ENCODE measurements at places on chromosomes 2 and 18.

DNA sequence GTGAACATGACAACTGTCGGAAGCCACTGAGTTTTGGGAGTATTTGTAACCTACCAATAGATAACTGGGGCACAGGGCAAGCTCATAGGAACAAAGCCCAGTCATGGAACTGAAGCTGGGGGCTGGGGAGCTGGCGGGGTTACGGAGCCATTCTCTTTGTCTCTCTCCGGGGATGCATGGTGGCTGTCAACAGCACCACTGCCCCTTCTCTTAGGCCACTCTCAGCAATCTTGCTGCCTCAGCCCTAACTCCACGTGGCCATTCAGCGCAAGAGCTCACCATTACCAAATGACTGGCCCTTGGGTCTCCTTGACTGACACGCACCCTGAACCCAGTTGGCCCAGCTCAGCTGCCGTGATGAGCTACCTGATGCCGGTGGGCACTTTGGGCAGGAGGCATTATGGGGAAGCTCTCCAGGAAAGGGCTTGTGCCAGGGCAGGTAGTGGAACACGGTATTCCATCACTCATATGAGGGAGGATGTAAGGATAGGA, 33.6 kb upstream of the ODC1 start:
- no peak for DNase-seq

DNA sequence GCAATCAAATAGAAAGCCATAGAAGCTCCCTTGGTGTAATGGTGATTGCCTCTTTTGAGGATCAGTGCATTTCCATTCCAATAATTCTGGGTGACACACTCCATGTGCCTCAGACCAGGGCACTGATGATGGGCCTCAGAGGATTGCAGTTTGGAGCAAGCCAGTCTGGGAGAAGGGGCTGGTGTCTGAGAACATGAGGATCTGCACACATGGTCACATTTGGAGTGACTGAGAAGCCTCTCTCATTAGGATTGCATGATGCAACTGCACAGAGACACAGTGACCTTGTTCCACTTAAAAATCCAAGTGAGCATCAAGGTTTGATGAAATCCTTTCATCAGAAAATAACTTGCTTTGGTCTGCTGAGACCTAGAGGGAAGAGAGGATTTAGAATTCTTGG, 216.4 kb downstream of the ANKRD30B start:
- no peak for DNase-seq

DNA sequence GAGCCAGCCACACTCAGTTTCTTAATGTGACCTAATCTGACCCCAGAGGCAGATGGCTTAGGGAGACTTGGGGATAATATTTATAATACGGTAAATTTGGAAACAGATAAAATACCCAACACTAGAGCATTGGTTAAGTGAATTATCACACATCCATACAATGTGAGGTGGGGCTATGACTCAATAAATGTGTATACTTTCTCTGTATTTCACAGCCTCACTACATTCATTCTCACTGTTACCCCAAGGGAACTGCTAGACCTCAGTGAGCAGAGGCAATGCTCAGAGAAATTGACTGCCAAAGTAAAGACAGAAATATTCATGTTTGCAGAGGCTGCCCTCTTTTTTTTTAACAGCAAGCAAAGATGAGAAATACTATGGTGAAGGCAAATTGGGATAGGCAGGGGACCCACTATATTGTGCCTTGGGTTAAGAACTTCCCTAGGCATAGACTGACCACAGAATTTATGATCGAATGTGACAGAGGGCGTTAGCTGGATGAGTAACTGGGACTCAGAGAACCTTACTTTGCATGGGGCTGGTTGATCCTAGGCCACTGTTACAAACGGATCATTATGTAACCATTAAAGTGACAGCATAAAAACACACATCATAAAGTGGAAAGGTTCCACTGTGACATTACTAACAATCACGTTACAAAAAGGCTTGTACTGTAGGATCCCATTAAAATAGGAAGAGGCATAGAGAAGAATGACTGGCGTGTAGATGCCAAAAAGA, 246.0 kb upstream of the LYPD1 start:
- no peak for DNase-seq

DNA sequence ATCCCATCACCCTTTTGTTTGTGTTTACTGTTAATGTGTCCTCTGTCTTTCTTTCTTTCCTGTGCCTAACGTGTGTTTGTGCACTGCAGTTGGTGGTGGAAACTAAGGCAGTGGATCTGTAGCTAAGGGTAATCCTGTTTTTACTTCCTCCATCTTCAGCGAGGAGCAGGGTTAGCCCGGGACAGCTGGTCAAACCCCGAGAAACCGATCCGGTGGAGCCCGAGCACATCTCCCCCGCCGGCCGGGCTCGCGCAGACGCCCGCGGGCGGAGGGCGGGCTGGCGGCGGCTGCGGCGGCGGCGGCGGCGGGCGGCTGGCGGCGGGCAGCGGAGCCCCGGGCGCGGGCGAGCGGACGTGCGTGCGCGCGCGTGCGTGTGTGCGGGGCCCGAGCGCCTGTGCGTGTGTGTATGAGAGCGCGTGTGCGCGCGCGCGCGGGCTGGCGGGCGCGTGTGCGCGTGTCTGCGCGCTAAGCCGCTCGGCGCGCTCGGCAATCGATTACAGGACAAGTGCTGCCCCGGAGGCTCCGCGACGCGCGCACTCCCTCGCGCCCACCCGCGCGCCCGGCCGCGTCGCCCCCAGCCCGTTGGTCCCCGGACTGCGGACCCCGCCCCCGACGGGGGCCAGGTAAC, at the start of gene IKZF2:
IKZF2 (minus strand) TSS at position 176 of the 628 bp plus-strand sequence. CDS start 2,983 bp downstream, outside the sequence.
- DNase-seq, result no peak

Measured in activated T-helper 1 cell treated with anti-CD3 and anti-CD28 coated beads, Interleukin-2, amount 50 U/mL, for 16 hours (primary cell).